ENCODE measurements at places on chromosomes 12 and 14.

GRCh38 chr12:81083906-81084513 lies 6.1 kb downstream of the ACSS3 start:
- no peak for DNase-seq

- no peak for DNase-seq
These were observed 44.2 kb downstream of the TMX1 start for GRCh38 chr14:51284241-51284640.

DNA sequence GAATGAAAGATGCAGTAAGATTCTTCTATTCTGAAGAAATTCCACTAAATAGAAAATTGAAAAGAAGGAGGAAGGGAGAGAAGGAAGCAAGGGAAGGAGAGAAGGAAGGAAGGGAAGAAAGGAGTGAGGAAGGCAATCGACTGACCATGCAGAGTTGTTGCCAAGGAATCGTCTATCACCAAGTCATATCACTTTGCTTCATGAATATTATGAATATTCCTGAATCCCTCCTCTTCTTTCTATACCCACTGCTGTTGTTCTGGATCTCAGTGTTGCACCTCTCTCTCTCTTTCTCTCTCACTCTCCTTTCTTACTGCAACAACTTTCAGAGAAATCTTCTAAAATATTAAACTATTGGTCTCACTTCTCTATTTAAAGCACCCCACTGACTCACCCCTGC lies 222.4 kb downstream of the IPO8 start:
- no peak for DNase-seq

- peak; percentile 60 for DNase-seq
These were observed 72.6 kb upstream of the NCOR2 start for GRCh38 chr12:124640056-124640455.

DNA sequence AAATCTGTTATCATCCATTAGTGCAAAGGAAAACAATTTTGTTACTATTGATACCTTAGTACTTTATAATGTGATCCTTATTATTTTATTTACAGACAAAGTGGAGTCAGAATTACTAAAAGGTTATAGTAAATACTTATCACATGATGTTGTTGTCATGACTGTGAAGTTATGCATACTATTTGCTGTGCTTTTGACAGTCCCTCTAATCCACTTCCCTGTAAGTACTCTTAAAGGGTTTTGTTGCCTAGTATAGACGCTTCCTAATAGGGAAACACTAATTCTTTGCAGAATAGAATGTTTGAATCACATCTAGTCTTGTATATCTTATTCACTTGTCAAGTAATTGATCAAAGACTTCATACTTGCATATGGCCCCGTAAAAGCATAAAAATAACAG lies 69.4 kb downstream of the SLC38A6 start:
- DNase-seq = no peak

DNA sequence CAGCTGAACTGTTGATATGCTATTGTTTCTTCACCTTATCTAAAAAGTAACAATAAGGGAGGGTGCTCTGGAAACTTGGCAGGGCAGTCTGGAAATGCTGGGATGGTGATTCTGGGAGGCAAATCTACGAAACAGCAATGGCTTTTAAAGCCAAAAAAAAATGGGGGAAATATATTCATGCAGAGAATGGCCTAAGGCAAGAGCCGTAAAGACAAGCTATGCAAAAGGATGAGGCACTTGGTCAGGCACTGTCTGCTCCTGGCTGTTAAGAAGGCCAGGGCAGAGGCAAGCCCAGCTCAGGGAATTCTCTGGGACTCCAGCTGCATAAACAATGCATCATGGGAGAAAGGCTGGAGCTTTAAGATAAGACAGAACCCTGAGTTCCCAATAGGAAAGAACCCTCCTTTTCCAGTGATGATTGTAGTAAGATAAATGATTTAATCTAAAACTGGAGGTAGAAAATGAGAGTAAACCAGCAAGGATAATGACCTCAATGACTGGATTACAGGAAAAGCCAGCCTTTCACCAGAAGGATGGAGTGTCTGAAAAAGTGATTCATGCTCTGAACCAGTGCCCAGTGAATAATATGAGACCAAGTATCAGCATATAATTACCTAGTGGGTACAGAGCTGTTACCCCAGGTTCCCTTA lies 46.0 kb downstream of the ITPR2 start:
- peak; percentile 83 for DNase-seq

- no peak for DNase-seq
These were observed 220.9 kb upstream of the LRFN5 start for GRCh38 chr14:41385797-41386196.

DNA sequence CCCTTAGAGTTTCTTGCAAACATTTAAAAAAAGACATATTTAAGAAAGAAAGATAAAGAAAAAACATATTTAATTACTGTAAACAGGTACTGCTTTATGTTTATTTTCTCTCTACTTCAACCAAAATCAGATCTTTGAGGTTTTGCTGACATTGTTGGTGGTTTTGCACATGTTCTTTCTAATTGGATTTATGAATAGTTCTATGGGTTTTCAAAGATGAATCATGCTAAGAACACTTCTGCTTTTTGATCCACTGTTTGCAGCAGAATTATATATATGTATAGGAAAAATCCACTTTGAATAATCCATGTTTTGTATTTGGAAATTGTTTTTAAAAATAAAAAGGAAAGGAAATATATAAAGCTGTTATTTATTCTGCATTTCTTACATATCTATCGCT lies 78.4 kb downstream of the FRMD6 start:
- no peak for DNase-seq

- DNase-seq = no peak
These were observed 70.1 kb upstream of the STRN3 start for GRCh38 chr14:31096255-31096654.

DNA sequence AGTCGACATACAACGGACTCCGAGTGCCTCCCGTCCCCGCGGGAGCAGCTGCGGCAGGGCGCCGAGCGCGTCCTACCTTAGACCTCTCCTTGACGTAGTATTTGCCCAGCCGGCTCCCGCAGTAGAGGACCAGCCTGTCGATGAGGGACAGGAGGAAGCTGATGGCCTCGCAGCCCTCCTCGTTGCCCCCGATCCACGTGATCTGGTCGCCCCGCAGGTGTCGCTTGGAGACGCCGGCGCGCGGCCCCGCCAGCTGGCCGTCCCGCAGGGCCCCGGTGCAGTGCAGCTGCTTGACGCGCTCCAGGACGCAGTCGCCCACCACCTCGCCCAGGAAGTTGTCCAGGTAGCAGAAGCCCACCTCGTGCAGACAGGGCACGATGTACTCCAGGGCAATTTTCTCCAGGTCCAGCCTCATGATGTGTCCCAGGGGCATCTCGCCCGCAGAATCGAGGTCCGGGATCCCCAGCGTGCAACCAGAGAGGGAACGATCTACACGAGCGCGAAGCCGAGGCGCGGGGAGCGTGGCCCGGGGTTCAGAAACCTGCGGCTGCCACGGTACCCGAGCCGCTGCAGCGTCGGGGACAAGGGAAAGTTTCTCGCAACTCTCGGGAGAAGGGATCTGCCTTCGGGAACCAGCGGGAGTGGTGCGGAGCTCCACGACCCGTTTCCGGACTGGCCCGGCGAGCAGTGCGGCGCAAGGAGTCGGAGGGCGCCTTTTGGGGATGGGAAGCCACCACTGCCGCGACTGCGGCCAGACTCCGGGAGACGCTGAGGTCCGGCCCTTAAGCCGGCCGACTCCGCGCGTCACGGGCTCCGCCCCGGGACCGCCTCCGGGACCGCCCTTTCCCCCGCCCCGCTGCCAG lies at the start of gene EGLN3:
EGLN3 (minus strand) TSS at position 755 of the 863 bp plus-strand sequence; CDS start at position 433, 322 bp downstream.
- DNase-seq = peak; percentile 72

DNA sequence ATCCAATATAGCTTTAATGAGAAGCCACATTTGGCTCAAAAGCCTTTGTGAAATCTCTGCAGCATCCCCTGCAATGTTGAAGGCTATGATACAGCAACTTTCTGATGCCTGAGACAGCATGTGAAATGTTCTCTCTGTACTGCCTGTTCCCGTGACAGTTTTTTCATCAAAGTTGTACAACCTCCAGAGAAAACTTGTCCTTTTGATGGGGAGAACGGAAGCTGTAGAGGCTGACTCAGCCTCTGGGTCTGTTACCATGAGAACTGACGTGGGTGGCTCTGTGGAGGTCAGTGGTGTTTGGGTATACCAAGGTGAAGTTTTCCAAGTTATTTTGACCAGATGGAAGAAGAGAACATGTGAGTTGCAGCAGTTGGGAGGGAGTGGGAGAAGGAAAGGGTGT lies 17.0 kb downstream of the SLC4A8 start:
- peak; percentile 85 for DNase-seq

- no peak for DNase-seq
These were observed 44.0 kb upstream of the EAPP start for GRCh38 chr14:34583525-34583924.

GRCh38 chr14:71764701-71765382 lies 167.4 kb upstream of the RGS6 start:
- DNase-seq = peak; percentile 22

GRCh38 chr14:100303179-100303578 lies 3.1 kb downstream of the SLC25A29 start:
- no peak for DNase-seq

All from renal cortical epithelial cell (primary cell).